ENCODE measurements at places on chromosomes 6 and 20. TPM values are rescaled to one million over a fixed set of nuclear protein-coding genes. Genes with fewer than 3 reads are reported as not detected.

The NEU1 gene
- total RNA-seq, result 62.8 TPM

The C6orf132 gene
- 0.71 TPM for total RNA-seq

The DDX43 gene
- total RNA-seq, result 0.95 TPM

- no peak for DNase-seq
These were observed 34.5 kb upstream of the HLA-A start for GRCh38 chr6:29907637-29908340.

DNA sequence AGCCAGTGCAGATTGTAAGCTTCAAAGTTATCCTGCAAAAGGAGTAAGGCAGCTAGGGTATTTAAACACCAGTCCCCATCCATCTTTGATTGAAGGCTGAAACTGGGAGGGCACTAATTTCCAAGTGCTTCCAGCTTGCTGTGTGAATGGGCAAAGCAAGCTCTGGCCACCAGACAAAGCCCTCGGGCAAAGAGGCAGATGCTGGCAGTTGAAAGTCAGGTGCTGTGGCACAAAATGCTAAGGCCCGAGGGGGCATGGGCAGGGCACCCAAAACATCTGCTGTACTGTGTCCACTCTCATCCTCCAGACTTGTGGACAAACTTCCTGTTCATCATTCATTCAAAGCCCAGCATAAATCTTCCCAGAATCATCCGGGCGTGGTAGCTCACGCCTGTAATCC, 62.9 kb downstream of the TRMT6 start:
- DNase-seq, result no peak
